ENCODE measurements at places on chromosomes 11 and 22. TPM values are rescaled to one million over a fixed set of nuclear protein-coding genes. Genes with fewer than 3 reads are reported as not detected.

DNA sequence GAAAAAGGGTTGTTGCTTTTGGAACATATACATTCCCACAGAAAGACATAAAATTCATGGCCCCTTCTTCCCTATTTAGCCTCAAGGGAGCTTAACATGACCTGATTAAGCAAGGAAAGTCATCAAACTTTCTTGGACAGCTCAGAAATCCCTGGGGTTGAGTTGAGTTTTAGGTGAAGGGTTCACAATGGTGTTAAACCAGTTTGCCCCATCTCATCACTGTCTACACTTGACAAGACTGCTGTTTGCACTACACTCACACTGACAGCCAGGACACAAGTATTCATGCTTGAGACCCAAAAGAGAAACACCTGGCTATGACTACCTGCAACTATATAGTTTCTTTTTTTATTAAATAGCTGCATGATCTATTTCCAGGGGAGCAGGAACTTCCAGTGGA lies 209.8 kb upstream of the TMEM45B start:
- no peak for DNase-seq

DNA sequence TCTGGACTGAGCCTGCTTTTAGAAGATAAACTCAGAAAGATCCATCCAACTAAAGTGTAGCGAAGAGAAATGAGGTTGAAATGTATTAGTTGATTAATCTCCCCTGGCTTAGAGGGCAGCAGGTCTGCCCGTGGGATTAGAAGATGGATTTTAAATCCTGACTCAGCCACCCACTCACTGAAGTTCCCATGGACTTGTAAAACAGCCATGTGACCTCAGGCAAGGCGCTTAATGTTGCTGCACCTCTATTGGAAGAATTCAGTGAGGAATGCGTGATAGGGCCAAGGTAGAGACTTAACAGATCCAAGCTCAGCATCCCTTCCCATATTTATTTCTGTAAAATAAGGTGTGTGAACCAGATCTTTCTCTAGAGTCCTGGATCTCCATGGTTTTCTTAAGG lies 45.1 kb upstream of the ELF5 start:
- no peak for DNase-seq

AQP11 gene
- total RNA-seq = 1.3 TPM

DNA sequence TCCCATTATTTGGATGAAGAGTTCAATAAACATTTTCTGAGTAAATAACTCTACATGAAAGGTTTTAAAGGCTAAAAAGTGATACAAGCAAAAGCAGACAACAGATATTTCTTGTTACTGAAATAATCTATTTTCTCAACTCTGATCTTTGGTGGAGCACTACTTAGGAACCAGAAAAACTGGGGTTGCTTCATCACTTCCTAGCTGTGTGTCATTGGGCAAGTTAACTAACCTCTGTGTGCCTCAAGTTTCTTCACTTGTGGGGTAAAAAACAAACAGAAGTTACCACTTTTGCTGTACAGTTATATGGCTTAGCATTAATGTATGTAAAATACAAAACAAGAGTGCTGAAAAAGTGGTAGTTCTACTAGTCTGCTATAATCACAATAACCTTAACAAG lies 5.6 kb downstream of the MAPK1 start:
- DNase-seq = no peak

DNA sequence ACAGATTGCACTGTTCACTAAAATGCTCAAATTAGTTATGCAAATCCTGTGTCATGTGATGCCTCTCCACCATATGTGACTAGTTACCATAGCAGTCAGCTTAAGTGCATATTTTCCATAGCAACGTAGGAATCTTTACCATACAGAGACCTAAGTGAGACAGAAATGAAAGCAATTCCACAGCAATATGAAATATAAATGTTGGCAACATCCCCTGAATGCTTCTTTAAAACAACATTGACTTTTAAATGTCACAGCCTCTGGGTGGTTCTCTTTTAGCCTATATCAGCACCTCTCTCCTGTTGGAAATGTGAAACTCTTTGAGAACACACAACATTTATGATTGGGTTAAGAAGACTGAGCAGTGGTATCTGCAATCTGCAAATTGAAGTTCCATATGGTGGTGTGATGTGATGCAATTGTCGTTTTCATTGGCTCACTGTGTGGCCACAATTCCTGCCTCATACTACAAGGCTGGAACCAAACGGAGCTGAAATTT lies 814.6 kb downstream of the DLG2 start:
- DNase-seq = no peak
